ENCODE measurements at places on chromosomes 16 and 17. TPM values are rescaled to one million over a fixed set of nuclear protein-coding genes. Genes with fewer than 3 reads are reported as not detected.

DNA sequence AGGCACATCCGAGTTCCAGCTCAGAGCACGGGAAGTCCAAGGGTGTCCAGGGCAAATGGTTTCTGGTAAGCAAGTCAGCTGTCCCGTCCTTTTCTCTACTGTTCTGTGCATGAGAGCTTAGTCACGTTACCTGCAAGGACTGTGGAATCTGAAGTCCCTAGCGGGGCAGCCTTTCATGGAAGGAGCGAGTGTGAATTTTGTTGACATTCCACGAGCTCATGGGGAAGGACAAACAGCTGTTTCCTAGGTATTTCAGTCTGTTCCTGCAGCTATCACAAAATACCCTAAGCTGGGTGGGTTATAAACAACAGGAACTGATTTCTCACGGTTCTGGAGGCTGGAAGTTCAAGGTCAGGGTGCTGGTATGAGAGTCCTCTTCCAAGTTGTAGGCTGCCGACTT, 109.2 kb downstream of the SDR42E1 start:
- no peaks in the 10 kb centered on the region for H3K27me3 ChIP-seq
- no peaks in the 10 kb centered on the region for H3K4me1 ChIP-seq
- H3K36me3 ChIP-seq: no peaks in the 10 kb centered on the region
- peak; percentile 34 for DNase-seq
- H3K4me3 ChIP-seq: no peak overlapping the region

- H3K27ac ChIP-seq: no peak overlapping the region
- H3K36me3 ChIP-seq: no peaks in the 10 kb centered on the region
- DNase-seq: no peak
- H3K4me1 ChIP-seq: peaks cover 63% of the 10 kb centered on the region
- peak overlapping the region; percentile 63 for H3K4me3 ChIP-seq
- H3K27me3 ChIP-seq: no peaks in the 10 kb centered on the region
These were observed 65.2 kb downstream of the CYTH1 start for GRCh38 chr17:78716814-78717393.

The GAST gene
- not detected for total RNA-seq

DNA sequence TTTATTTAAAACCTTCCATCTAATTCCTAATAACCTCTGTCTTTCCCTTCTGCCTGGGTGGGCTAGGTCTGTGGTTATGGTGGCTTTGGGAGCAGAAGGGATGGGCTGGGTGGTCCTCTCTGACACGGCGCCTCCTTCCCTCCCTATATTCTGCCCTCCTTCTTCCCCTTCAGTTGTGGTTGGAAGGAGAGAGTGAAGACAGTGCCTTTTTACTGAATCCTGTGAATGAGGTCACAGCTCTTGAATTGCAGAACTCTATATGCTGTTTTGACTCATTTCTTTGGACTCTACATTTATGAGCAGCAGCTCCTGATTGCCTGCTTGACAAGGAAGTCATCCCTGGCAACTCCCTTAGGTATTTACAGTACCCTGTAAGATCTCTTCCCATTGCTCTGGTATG, 256.0 kb upstream of the ELAC2 start:
- no peak for DNase-seq
- H3K4me1 ChIP-seq: no peaks in the 10 kb centered on the region
- no peak overlapping the region for H3K27ac ChIP-seq
- H3K4me3 ChIP-seq: no peak overlapping the region
- no peaks in the 10 kb centered on the region for H3K36me3 ChIP-seq

- no peak overlapping the region for H3K27ac ChIP-seq
- no peak overlapping the region for H3K4me3 ChIP-seq
- no peaks in the 10 kb centered on the region for H3K27me3 ChIP-seq
These were observed 55.0 kb downstream of the SNTB2 start for GRCh38 chr16:69241926-69242325.

The TVP23A gene
- total RNA-seq: not detected

The NME3 gene
- total RNA-seq: 4.9 TPM

DNA sequence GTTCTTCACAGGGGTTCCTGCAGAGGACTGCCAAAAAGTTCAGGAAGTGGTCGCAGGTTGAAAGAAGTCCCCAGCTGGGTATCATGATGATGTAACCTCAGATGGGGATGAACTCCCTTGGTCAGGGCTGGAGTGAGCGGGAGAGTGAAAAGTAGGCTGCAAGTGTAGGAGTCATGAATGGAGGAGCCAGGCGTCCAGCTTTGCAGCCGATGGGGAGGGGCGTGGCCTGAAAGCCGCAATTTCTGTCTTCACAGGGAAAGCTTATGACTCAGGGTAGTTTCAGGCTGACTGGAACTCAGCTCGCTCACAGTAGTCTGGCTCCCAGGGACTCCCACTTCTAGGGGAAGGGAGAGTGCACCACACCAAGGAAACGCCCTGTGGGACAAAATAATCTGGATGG, 70.0 kb upstream of the HS3ST3A1 start:
- no peak overlapping the region for H3K4me3 ChIP-seq
- no peak overlapping the region for H3K27ac ChIP-seq
- no peaks in the 10 kb centered on the region for H3K36me3 ChIP-seq
- no peaks in the 10 kb centered on the region for H3K27me3 ChIP-seq

The PPL gene
- 6.6 TPM for total RNA-seq

DNA sequence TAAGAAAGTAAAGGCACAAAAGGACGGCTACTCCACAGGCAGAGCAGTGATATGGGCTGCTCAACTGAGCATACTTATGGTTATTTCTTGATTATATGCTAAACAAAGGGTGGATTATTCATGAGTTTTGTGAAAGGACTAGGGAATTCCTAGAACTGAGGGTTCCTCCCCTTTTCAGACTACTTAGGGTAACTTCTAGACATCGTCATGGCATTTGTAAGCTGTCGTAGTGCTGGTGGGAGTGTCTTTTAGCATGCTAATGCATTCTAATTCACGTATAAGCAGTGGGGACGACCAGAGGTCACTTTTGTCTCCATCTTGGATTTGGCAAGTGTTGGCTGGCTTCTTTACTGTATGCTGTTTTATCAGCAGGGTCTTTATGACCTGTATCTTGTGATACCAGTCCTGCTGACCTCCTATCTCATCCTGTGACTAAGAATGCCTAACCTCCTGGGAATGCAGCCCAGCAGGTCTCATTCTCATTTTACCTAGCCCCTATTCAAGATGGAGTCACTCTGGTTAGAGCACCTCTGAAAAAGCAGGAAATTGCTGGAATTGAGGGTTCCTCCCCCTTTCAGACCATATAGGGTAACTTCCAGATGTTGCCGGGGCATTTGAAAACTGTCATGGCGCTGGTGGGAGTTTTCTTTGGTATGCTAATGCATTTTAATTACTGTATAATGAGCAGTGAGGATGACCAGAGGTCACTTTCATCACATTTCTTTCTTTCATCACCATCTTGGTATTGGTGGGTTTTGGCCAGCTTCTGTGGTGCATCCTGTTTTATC, 388.5 kb downstream of the XYLT1 start:
- H3K36me3 ChIP-seq: no peaks in the 10 kb centered on the region
- no peak overlapping the region for H3K4me3 ChIP-seq
- no peaks in the 10 kb centered on the region for H3K27me3 ChIP-seq
- DNase-seq: no peak

GRCh38 chr16:85466989-85467388, 146.1 kb upstream of the GSE1 start:
- H3K27me3 ChIP-seq: peaks cover 29% of the 10 kb centered on the region
- no peak for DNase-seq
- no peak overlapping the region for H3K4me3 ChIP-seq
- H3K4me1 ChIP-seq: peaks cover 47% of the 10 kb centered on the region

DNA sequence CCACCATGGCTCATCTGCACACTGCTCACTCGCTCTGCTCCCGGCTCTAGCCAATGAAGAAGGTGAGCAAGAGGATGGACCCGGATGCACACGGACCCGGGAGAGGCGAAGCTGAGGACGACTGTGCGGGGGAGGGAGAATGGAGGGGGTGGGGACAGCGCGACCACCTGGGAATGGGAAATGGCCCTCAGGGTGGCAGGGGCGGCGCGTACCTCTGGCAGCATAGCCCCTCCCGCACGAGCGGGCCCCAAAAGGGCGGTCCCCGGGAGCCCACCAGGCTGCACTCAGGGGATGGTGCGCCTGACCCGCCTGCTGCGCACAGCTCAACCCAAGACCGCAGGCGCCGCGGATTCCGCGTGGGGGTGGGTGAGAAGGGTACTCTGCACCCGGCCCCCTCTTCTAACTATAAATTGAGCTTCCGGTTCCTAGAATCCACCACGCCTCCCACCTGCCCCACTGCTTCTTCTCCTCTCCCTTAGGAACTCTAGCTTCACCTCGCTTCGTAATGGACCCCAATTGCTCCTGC, 6.1 kb downstream of the MT1H start:
- no peaks in the 10 kb centered on the region for H3K36me3 ChIP-seq
- H3K4me1 ChIP-seq: peaks cover 10% of the 10 kb centered on the region
- H3K27me3 ChIP-seq: peaks cover 30% of the 10 kb centered on the region
- DNase-seq: no peak
- no peak overlapping the region for H3K27ac ChIP-seq
- no peak overlapping the region for H3K4me3 ChIP-seq

DNA sequence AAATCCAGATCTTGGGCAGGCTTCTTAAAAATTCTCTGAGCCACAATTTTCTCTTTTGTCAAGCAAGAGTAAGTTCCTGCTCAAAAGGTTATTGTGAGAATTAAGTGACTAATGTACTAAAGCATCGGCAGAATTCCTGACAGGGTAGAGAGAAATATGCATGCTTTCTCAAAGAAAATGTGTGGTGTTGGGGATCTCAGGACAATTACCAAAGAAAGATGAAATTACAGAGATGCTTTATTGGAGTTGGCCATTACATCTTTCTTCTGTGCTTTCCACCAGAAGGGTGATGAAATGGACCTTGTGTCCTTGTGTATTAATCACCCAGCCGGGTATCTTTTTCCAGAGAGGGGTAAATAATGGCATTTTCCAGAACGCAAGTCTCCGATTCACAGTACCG, 1.7 kb upstream of the USP43 start:
- no peak overlapping the region for H3K4me3 ChIP-seq
- peaks cover 42% of the 10 kb centered on the region for H3K4me1 ChIP-seq
- no peak for DNase-seq

DNA sequence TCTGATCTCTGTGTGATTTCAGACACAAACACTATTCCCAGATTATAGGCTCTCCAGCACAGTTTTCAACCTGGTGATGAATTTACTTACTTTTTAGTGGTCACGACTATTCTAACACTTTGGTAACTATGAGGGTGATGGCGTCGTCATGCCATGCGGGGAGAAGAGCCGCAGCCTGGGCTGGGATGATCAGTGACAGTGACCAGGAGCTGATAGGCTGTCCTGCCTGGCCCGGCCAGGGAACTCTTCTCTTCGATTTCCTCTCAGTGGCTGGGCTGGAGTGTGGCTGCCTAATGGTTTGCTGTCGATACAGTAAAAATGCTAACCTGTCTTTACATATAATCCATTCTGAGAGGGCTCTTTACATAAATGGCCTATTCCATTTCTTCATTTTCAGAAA, 113.1 kb downstream of the IRX3 start:
- no peaks in the 10 kb centered on the region for H3K36me3 ChIP-seq
- no peak for DNase-seq
- H3K27ac ChIP-seq: peak overlapping the region; percentile 97
- no peak overlapping the region for H3K4me3 ChIP-seq
- H3K27me3 ChIP-seq: no peaks in the 10 kb centered on the region
- H3K4me1 ChIP-seq: peaks cover 85% of the 10 kb centered on the region

The TLCD3B gene
- not detected for total RNA-seq

The TAC4 gene
- total RNA-seq: not detected

DNA sequence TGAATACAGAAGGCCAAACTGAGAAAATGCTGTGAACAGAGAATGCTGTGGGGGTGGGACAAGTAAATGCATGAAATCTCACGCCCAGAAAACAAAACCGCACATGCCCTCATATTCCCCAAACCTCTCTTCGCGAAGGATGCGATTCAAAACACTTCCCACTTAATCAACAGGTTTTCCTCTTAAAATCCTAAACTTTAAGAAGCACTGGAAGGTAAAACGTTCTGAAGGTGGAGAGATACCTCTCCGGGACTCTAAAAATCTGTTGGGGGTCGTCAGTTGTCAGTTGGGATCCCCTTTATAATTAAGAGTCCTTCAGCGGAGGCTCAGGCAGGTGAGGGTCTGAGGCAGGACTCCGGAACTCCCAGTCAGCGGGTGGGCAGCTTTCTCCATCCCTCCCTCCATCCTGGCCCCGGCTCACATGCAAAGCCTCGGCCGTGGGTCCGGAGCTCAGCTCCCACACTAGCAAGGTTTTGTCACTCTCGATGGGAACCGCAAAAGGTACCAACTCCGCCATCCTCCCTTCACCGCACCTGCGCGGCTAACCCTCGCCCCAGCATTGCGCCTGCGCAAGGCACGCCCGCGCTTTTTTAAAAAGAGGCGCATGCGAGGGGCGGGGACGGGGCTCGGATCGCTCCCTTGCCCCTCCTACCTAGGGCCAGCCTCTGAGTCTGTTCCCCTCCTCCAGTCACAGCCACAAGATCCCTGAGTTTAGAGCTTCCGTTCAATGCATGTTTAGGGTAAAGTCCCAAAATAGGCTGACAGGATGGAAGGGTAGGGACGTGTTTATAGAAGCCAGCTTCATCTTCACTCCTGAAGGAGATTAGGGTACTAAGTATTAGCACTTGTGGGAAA, at the start of gene RDM1:
Gene RDM1, minus strand, starts transcription at position 563 of the 855 bp plus-strand sequence. Its CDS starts 46 bp downstream, at position 517.
- peak within 1 kb of the TSS; percentile 49 for H3K4me3 ChIP-seq
- DNase-seq: no peak
- no peak within 1 kb of the TSS for H3K27ac ChIP-seq

The ADPRM gene
- 5.9 TPM for total RNA-seq

- H3K4me3 ChIP-seq: no peak overlapping the region
- H3K27me3 ChIP-seq: no peaks in the 10 kb centered on the region
- H3K4me1 ChIP-seq: no peaks in the 10 kb centered on the region
- no peak overlapping the region for H3K27ac ChIP-seq
These were observed 8.9 kb upstream of the MYH11 start for GRCh38 chr16:15865742-15866141.

- no peaks in the 10 kb centered on the region for H3K27me3 ChIP-seq
- H3K4me3 ChIP-seq: no peak overlapping the region
- no peak for DNase-seq
- peaks cover 44% of the 10 kb centered on the region for H3K4me1 ChIP-seq
- H3K27ac ChIP-seq: peak overlapping the region; percentile 1
These were observed 95.9 kb upstream of the AXIN2 start for GRCh38 chr17:65657251-65657828.

The ABCC12 gene
- total RNA-seq: not detected

- H3K27ac ChIP-seq: peak overlapping the region; percentile 4
- no peak overlapping the region for H3K4me3 ChIP-seq
- no peak for DNase-seq
- H3K36me3 ChIP-seq: peaks cover 10% of the 10 kb centered on the region
These were observed 5.6 kb downstream of the GLG1 start for GRCh38 chr16:74601126-74601871.

DNA sequence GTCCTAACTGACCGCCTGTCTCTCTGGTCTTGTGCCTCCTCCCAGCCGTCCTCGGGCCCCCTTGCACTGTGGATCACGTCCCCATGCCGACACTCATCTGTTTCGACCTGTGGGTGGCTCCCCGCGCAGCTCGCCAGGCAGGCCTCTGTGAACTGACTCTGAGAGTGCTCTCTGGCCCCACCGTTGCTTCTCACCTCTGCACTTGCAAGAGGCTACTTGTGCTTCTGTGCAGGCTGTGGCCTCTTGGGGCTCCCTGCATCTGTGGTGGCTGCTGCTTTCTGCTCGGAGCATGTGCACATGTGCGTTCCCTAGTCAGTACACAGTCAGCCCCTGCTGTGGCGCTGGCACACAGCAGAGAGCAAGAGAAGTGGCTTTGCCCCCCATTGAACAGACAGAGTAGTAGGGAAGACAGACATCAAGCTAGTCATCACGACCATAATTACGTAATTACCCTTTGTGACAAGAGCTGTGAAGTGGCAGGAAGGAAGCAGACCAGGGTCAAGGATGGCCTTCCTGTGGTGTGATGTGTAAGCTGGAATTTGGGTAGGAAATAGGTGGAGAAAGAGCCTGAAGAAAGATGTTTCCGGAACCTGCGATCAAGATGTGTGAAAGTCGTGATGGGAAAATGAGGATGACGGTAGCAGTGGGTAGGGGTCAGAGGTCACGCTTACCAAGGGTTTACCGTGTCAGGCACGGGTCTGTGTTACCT, 256.0 kb upstream of the CACNG5 start:
- H3K4me1 ChIP-seq: peaks cover 39% of the 10 kb centered on the region
- no peak for DNase-seq
- no peaks in the 10 kb centered on the region for H3K36me3 ChIP-seq
- no peak overlapping the region for H3K4me3 ChIP-seq
- H3K27ac ChIP-seq: no peak overlapping the region
